ENCODE measurements at places on chromosomes 3 and 15. TPM values are rescaled to one million over a fixed set of nuclear protein-coding genes. Genes with fewer than 3 reads are reported as not detected.

The PIGZ gene
- total RNA-seq: 4.7 TPM

The GP5 gene
- not detected for total RNA-seq

The LRRC31 gene
- total RNA-seq: not detected

The ARIH1 gene
- 59.8 TPM for total RNA-seq

The TMEM207 gene
- not detected for total RNA-seq

DNA sequence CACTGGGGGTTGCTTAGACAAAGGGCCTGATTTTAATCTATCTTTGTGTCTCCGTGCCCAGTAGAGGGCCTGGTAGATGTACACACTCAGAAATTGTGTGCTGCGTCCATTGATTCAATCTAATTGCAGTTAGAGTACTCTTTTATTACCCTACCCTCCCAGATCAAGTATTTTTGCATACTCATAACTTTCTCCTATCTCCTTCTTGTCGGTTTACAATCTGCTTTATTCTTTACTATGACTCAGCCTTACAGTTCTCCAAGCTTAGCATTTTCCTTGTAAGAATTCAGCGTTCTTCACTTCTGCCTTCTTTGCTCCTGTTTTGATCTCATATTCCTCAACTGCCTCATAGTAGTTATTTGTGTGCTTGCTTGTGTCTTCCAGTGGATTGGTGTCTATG, 124.5 kb upstream of the ARRDC4 start:
- no peaks in the 10 kb centered on the region for H3K36me3 ChIP-seq
- DNase-seq: no peak
- no peaks in the 10 kb centered on the region for H3K4me1 ChIP-seq

GRCh38 chr3:195441992-195442572, 738 bp downstream of the ACAP2 start:
- H3K27me3 ChIP-seq: no peaks in the 10 kb centered on the region
- no peaks in the 10 kb centered on the region for H3K36me3 ChIP-seq
- H3K27ac ChIP-seq: peak overlapping the region; percentile 89
- H3K4me3 ChIP-seq: peak overlapping the region; percentile 72

DNA sequence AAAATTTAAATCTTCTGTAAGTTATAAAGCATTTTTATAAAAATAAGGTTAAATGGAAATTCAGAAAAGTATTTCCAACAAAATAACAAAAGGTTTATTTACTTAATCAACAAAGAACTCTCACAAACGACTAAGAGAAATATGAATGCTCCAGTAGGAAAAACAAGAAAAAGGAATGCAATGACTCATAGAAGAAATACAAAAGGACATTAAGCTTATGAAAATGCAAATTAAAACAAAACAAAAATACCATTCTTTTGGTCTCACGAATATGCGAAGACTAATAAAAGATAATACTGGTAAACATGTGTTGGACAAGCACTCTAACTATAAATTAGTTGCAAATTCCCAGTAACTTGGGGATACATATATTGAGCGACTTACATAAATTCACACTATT, 17.5 kb upstream of the TBC1D5 start:
- no peaks in the 10 kb centered on the region for H3K4me1 ChIP-seq
- H3K27ac ChIP-seq: no peak overlapping the region
- H3K4me3 ChIP-seq: no peak overlapping the region
- H3K36me3 ChIP-seq: no peaks in the 10 kb centered on the region
- DNase-seq: no peak
- 0 out of 3 replicates have a peak, but pooled peaks cover 4% of the 10 kb centered on the region for H3K27me3 ChIP-seq

DNA sequence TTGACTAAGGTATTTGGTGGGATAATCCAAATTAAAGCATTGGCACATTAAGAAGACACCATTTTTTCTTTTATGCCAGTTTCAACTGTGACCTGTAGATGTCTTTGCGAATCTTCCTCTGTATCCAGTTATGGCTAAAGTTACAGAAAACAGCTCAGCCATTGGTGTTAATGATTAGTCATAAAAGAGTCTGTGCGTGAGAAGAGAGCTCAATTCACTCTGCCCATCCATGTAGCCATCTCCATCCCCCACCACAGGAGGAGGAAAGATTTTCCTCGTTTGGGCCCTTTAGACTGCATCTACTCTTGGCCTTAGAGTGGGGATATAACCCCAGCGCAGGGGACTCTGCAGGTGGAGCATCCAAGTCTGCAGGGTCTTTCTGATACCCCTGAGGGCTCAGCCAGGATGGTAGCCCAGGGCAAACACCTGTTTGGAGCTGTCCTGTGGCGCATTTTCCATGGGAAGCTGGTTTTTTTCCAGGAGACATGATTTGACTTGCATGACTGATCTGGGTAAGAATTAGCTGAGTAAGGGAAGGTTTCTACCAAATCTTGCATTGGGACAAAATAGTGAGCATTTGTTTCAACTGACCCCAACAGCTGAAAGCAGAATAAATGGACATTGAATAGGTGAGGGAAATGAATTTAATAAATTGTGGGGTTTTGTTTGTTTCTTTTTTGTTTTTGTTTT, 29.5 kb downstream of the NANOGP8 start:
- peaks cover 11% of the 10 kb centered on the region for H3K4me1 ChIP-seq
- no peaks in the 10 kb centered on the region for H3K36me3 ChIP-seq
- H3K27me3 ChIP-seq: 0 out of 3 replicates have a peak, but pooled peaks cover 3% of the 10 kb centered on the region
- no peak overlapping the region for H3K4me3 ChIP-seq
- DNase-seq: no peak
- H3K27ac ChIP-seq: no peak overlapping the region

DNA sequence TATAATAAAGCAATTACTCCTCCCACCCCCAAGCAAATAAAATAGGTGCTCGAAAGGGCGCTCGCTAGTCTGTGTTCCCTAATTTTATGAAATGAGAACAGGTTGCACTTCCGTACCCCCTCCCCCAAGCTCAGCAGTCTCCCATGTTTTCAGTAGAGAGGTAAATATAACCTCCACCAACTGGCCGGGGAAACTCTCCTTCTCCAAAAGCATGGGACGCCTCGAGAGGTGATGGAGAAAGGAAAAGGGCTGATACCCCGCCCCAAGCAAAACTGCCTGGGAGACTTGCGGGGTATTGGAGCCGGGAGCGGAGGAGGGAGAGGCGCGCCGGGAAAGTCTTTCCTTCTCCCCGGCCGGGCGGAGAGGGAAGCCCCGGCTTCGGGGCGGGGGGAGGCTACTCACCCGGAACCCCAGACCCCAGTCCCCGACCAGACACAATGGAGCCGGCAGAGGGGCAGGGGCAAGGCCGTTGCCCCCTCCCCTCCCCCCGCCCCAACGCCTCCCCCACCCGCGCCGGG, 605 bp downstream of the DCUN1D1 start:
- H3K27ac ChIP-seq: peak overlapping the region; percentile 61
- H3K4me1 ChIP-seq: peaks cover 40% of the 10 kb centered on the region
- no peaks in the 10 kb centered on the region for H3K36me3 ChIP-seq
- peak; percentile 12 for DNase-seq
- H3K4me3 ChIP-seq: peak overlapping the region; percentile 85

- no peak overlapping the region for H3K4me3 ChIP-seq
- H3K27me3 ChIP-seq: no peaks in the 10 kb centered on the region
- no peaks in the 10 kb centered on the region for H3K36me3 ChIP-seq
- H3K4me1 ChIP-seq: no peaks in the 10 kb centered on the region
- DNase-seq: peak; percentile 2
- H3K27ac ChIP-seq: no peak overlapping the region
These were observed 269.2 kb upstream of the CNTN3 start for GRCh38 chr3:74883690-74884089.

DNA sequence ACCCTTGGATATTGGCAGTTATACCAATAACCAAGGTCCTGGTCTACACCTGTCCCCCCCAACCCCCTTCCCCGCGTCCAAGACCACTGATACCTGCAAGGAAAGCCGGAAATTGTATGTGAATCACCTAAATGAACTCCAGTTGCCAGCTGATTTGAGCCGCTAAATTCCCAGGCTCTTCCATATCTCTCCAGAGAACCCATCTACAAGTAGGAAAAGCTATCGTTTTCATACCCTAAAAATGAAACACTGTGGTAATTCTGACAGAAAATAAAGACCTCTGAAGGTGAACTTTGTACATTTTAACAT, 114.2 kb upstream of the ICE2 start:
- H3K36me3 ChIP-seq: no peaks in the 10 kb centered on the region
- no peak for DNase-seq
- peaks cover 2% of the 10 kb centered on the region for H3K27me3 ChIP-seq
- no peak overlapping the region for H3K27ac ChIP-seq
- peaks cover 46% of the 10 kb centered on the region for H3K4me1 ChIP-seq

All from HepG2 (cell line).